Activated B cell treated with CpG ODN at 0.5 μM for 24 hours (primary cell): ENCODE measurements at places on chromosomes 1 and 21. TPM values are rescaled to one million over a fixed set of nuclear protein-coding genes. Genes with fewer than 3 reads are reported as not detected.
A peak's percentile ranks its signal among the peaks of the same experiment; 100 is the strongest.

- no peaks in the 10 kb centered on the region for H3K36me3 ChIP-seq
- H3K4me1 ChIP-seq, result no peaks in the 10 kb centered on the region
- no peak for DNase-seq
- H3K4me3 ChIP-seq, result no peak overlapping the region
- H3K27ac ChIP-seq, result no peak overlapping the region
Observed at GRCh38 chr1:89980605-89981004, 14.3 kb upstream of the ZNF326 start.

DNA sequence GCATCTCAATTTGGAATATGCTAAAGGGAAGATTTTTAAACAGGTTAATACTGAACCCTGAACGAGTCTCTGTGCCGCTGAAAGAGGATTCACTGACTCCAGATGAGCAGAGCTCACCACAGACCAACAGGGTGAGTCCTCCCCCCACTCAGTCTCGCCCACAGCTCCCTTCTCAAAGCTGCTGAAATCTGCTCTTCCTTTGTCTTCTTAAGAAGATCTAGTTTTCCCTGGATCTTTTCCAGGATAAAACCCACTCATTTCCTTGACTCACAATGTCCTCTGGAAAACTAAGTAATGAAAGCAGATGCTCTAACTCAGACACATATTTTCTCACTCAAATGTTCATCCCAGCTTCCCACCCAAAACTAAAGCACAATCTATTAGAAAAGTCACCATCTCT is 447.0 kb upstream of the PKN2 start:
- DNase-seq, result no peak
- peaks cover 14% of the 10 kb centered on the region for H3K27me3 ChIP-seq
- H3K36me3 ChIP-seq, result no peaks in the 10 kb centered on the region
- no peak overlapping the region for H3K27ac ChIP-seq
- H3K4me1 ChIP-seq, result no peaks in the 10 kb centered on the region
- no peak overlapping the region for H3K4me3 ChIP-seq

DNA sequence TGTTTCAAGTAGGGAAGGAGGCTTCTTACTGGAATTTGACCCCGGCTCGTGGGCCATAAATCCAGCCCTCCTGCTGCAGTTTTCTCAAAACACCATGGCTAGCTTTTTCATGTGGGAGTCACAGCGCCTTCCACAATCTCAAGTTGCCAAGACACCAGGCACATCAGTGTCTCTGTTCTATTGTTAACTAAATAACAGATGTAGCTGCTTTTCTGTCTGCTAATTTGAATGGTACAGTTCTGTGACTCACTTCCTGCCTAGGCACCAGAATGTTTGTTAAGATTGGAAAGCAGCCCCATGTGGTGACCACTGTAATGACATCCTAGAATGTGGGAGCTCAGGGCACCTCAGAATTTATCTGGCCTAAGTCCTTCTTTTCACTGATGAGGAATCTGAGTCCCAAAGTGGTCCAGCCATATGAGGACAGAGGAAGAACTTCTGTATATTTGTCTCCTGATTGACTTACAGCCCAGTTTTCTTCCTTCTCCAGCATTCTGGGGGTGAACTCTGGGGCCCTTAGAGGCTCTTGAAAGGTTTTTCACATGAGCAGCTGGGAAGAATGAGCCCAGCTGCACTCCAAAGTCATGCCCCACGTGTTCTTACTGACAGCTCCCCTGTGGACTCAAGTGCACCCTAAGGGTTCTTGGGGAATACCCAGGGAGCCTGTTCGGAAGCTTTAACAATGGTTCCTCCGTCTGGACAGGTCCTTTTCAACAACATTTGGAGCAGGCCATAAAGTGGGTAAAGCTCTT is 27.5 kb downstream of the TRIM45 start:
- H3K27me3 ChIP-seq, result no peaks in the 10 kb centered on the region
- peaks cover 85% of the 10 kb centered on the region for H3K36me3 ChIP-seq
- no peak for DNase-seq
- no peak overlapping the region for H3K27ac ChIP-seq
- H3K4me1 ChIP-seq, result peaks cover 5% of the 10 kb centered on the region
- H3K4me3 ChIP-seq, result no peak overlapping the region

DNA sequence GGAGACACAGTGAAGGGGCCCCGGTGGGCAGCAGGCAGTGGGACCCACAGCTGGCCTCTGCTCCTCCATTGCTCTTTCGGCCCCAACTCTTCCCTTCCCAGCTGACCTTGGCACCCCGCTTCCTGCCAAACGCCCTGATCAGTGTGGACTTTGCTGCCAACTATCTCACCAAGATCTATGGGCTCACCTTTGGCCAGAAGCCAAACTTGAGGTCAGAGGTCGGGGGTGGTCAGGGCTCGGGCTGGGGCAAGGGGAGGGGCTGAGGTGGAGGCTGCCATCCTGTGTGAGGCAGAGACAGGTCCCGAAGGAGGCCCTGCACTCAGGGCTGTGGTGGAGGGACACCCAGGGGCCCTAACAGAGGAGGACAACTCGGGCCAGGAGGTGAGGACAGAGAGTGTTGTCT is 13.7 kb downstream of the PODN start:
- no peaks in the 10 kb centered on the region for H3K36me3 ChIP-seq
- no peaks in the 10 kb centered on the region for H3K4me1 ChIP-seq
- H3K27ac ChIP-seq, result no peak overlapping the region
- H3K4me3 ChIP-seq, result no peak overlapping the region
- DNase-seq, result no peak

DNA sequence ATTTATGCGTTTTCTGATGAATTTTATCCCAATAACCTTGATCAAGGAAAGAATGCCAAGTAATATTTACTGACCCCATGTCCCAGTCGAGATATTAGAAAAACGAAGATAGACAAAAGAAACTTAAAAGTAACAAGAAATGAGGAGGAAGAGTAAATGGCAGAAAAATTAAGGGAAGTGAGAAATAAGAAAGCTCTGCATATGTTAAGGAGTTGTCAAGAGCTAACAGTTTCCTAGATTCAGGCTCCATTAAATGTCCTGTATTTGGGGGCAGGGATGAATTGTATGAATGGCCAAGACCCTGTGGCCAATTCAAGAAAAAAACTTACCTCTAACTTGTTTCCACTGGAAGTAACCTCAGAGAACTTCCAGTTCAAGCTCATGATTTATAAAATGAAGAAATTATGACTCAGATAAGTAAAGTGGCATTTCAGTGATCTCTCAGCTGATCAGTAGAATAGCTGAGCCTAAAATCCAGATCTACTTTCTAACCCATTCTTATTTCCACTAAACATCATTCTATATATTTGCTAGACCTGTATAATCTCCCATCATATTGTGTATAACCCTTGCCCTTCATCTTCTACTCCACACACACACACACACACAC is 73.2 kb downstream of the ZC3H11B start:
- H3K27me3 ChIP-seq, result no peaks in the 10 kb centered on the region
- H3K4me3 ChIP-seq, result no peak overlapping the region
- no peak overlapping the region for H3K27ac ChIP-seq
- H3K36me3 ChIP-seq, result no peaks in the 10 kb centered on the region

DNA sequence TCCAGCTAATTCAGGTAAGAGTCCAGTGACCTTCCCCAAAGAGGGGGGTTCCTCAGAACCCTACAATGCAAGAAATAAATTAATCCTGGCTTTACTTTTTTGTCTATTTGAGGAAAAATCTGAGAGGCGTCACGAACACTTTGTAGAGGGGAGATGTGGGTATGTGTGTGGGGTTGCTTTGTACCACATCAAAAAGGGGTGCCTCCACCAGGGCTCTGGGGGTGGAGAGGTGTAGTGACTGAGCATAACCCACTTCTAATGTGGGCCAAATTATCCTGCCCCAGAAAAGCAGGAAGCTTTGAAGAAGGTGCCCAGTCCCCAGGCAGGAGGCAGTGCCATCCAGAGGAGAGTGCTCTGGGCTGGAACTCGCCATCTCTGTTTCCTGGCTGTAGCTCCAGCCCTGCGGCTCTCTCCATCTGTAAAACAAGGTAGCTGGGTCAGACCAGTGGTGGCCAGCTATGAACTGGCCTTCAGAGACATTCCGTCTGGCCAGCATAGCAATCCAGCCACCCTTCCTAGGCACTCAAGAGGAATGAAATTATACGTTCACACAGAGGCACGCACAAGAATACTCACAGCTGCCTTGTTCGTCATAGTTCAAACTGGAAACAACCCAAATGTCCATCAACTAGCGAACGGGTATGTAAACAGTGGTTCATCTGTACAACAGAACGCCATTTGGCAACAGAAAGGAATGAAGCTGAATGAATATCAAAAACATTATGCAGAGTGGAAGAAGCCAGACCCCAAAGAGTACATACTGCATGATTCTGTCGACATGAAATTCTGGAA is 45.4 kb upstream of the TNFRSF1B start:
- H3K27me3 ChIP-seq, result no peaks in the 10 kb centered on the region
- DNase-seq, result no peak
- H3K4me1 ChIP-seq, result peaks cover 19% of the 10 kb centered on the region
- H3K36me3 ChIP-seq, result no peaks in the 10 kb centered on the region
- H3K4me3 ChIP-seq, result no peak overlapping the region

DNA sequence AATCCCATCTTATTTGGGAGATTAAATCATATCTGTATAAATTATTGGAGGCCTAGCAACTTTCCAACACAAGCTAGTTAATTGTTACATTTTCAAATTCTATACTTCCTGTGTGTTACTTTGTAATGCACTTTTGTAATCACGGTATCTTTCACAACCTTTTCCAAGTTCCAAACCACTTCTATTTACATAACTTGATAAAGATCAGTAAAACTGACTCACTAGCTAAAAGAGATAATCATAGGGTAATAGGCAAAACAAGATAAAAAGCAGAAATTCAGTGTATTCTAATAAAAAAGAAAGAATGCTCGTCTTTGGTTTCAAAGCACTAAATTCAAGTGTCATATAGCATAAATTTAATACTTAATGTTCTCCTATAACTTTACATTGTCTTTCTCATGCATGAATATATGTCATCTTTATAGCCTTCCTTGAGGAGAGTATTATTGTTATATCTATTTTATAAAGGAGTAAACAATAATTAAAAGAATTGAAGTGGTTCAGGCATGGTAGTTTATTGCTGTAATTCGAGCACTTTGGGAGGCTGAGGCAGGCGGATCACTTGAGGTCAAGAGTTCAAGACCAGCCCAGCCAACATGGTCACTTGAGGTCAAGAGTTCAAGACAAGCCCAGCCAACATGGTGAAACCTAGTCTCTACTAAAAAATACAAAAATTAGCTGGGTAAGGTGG is 66.4 kb downstream of the RGS13 start:
- peaks cover 2% of the 10 kb centered on the region for H3K27me3 ChIP-seq
- H3K36me3 ChIP-seq, result no peaks in the 10 kb centered on the region
- DNase-seq, result no peak
- no peak overlapping the region for H3K4me3 ChIP-seq

GRCh38 chr1:118395430-118395991 is 210.5 kb upstream of the SPAG17 start:
- no peak overlapping the region for H3K4me3 ChIP-seq
- no peaks in the 10 kb centered on the region for H3K36me3 ChIP-seq
- DNase-seq, result no peak

GRCh38 chr21:42108554-42109340 is 37.6 kb downstream of the UMODL1 start:
- H3K36me3 ChIP-seq, result no peaks in the 10 kb centered on the region
- H3K27ac ChIP-seq, result peak overlapping the region; percentile 53

- no peak for DNase-seq
- peaks cover 2% of the 10 kb centered on the region for H3K27me3 ChIP-seq
Observed at GRCh38 chr21:43634618-43635017, 24.7 kb downstream of the HSF2BP start.

DNA sequence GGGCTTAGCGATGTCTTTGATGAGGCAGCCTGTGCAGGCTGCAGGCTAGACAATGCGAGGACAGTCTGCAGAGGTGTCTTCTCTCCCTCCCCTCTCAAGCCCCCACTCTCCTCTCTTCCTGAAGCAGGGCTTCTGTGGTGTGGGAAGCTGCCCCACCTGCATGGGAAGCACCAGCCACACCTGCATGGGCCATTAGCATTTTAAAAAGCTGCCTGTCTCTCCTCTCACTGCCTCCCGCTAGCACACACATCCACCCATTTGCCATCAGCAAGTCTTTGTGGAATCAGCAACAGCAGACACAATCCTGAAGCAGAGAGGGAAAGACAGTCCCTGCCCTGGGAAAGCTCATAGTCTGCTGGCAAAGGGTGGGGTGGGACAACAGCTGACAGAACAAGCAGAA is 53.1 kb downstream of the NAV1 start:
- H3K27me3 ChIP-seq, result peaks cover 2% of the 10 kb centered on the region
- H3K4me3 ChIP-seq, result no peak overlapping the region
- no peaks in the 10 kb centered on the region for H3K4me1 ChIP-seq
- H3K27ac ChIP-seq, result no peak overlapping the region

GRCh38 chr1:102691592-102692090 is 416.7 kb downstream of the COL11A1 start:
- no peak overlapping the region for H3K4me3 ChIP-seq
- no peaks in the 10 kb centered on the region for H3K36me3 ChIP-seq
- DNase-seq, result no peak
- no peak overlapping the region for H3K27ac ChIP-seq
- H3K4me1 ChIP-seq, result no peaks in the 10 kb centered on the region

- H3K4me3 ChIP-seq, result peak overlapping the region; percentile 61
- H3K27me3 ChIP-seq, result no peaks in the 10 kb centered on the region
- no peak for DNase-seq
- peak overlapping the region; percentile 94 for H3K27ac ChIP-seq
- H3K4me1 ChIP-seq, result peaks cover 66% of the 10 kb centered on the region
- no peaks in the 10 kb centered on the region for H3K36me3 ChIP-seq
Observed at GRCh38 chr1:242784084-242784483, 259.6 kb upstream of the PLD5 start.

GRCh38 chr1:27149084-27149761 is 5.7 kb downstream of the SLC9A1 start:
- DNase-seq, result no peak
- peaks cover 9% of the 10 kb centered on the region for H3K36me3 ChIP-seq
- H3K27ac ChIP-seq, result peak overlapping the region; percentile 63
- peaks cover 54% of the 10 kb centered on the region for H3K4me1 ChIP-seq

DNA sequence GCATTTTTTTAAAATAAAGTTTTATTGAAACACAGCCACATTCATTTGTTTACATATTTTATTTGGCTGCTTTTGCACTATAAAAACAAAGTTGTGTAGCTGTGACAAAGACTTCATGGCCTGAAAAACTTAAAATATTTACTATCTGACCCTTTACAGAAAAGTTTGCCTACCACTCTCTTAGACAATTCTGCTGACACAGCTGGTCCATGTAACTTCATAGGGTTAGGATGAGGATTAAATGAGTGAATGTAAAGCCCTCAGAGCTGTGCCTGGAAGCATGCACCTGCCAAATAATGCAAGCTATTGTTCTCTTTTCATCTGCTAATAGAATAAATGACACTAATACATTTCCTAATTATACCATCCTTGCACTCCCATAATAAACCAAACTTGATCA is 67.7 kb downstream of the FCRL5 start:
- H3K4me3 ChIP-seq, result no peak overlapping the region
- H3K27ac ChIP-seq, result no peak overlapping the region
- H3K27me3 ChIP-seq, result peaks cover 3% of the 10 kb centered on the region
- H3K36me3 ChIP-seq, result peaks cover 3% of the 10 kb centered on the region

GRCh38 chr1:69700770-69701169 is 133.0 kb downstream of the LRRC7 start:
- H3K4me3 ChIP-seq, result no peak overlapping the region
- DNase-seq, result no peak
- no peaks in the 10 kb centered on the region for H3K4me1 ChIP-seq
- H3K36me3 ChIP-seq, result no peaks in the 10 kb centered on the region

KRTAP19-4 gene
- not detected in 2 replicates for total RNA-seq

PRRX1 gene
- total RNA-seq, result not detected in 2 replicates

VASH2 gene
- 0.07 and 0.17 TPM in 2 replicates for total RNA-seq

OBSCN gene
- total RNA-seq, result 16.1 and 19.8 TPM in 2 replicates

FNDC5 gene
- total RNA-seq, result 0.55 and 1.4 TPM in 2 replicates

CYP4X1 gene
- not detected in 2 replicates for total RNA-seq
